ENCODE measurements at places on chromosomes 3 and 15.

DNA sequence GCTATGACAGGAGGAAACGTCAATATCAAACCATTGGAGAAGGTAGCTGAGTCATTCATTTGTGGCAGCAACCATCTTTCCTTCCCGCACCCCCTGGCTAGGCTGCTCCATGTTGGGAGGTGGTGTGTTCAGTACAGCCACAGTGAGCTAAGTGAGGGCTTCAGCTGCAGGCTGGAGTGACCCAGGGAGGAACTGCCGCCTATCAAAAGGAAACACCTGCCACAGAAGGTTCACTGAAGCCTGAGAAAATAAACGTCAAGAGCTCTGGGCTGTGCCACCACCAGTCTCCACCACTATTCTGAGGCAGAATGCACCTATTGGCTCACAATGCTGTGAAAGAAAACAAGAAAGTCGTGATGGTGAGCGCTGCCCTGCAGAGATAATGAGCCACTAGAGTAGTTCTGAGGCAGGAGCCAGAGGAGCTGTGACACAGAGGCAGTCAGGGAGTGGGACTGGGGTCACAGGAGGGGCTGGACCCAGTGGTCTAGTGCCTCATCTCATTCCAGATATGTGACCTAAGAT is 34.8 kb upstream of the CD47 start:
- peak; percentile 94 for DNase-seq

GRCh38 chr15:69976366-69976994 is 121.2 kb downstream of the TLE3 start:
- no peak for DNase-seq

- peak; percentile 15 for DNase-seq
Observed at GRCh38 chr3:140521751-140522445, 156.0 kb upstream of the TRIM42 start.

GRCh38 chr15:28887339-28888174 is 1.8 kb downstream of the APBA2 start:
- no peak for DNase-seq

DNA sequence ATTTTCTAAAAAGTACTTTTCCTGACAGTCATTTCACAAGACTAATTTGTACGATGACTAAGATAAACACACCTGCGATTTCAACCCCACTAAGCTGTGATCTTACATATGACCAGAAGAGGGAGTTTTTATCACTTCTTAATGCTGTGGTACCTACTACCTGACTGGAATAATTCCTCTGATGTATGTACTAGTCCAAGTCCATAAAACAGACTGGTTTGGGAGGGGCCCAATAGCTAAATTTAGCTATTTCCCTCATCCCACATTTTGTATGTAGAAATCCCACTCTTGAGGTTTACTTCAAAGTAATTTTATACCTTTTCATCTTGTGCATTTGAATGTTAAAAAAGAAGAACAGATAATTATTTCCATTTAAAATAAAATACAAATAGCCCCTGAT is 49.7 kb upstream of the SCAANT1 start:
- peak; percentile 69 for DNase-seq

DNA sequence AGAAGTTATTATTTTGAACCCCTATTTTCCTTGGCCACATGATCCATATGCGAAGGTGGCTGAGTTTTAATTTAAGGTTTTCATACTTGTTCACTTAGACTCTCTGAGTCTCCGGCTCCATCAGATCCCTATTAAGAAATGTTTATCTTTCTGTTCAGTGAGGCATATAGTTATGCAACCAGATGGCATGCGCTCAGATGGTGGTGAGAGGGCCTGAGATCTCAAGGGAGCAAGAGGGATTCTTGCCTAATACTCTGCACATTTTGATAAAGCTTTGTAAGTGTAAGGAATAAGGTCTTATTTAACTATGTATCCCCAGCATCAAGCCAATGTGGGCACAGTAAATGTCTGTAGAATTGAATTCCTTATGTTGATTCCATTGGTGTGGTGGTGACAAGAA is 78.9 kb upstream of the DPH6 start:
- peak; percentile 52 for DNase-seq

GRCh38 chr15:25812073-25812472 is 51.1 kb downstream of the ATP10A start:
- no peak for DNase-seq

DNA sequence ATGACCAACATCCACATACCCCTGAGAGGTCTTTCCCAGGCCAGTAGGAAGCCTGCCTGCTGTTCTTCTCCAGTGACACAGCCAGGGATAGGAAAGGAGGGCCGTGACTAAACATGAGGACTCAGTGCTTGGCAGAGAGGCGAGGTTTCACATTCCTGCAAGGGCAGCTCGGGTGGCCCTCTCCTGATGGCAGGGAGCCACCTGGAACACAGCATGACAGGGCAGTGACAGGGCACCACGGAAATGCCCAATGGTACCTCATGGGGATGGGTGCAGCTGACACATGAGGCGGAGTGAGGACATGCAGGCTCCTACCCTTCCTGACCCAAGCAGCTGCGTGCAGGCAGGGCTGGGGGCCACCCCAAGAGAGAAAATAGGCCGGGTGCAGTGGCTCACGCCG is 7.4 kb upstream of the TGM5 start:
- no peak for DNase-seq

DNA sequence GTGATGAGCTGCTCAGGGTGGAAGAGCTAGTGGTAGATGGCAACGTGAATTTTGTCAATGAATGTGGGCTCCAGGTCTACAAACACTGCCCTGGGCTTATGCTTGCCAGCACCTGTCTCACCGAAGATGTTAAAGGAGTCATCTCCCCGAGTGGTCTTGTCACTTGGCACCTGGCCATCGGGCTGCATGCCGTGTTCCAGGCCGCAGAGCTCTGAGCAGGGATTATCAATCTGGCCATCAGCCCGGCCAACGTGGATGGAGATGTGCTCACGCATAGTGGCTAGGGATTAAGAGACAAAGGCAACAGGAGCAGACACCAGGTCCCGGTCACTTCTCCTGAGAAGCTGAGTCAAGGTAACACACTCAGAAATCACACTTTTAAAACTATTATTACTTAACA is 54.8 kb upstream of the ACTC1 start:
- DNase-seq, result peak; percentile 13

Data from NCI-H69 (cell line).